CD4-positive, alpha-beta memory T cell (primary cell): ENCODE measurements at places on chromosomes 12 and 14.

DNA sequence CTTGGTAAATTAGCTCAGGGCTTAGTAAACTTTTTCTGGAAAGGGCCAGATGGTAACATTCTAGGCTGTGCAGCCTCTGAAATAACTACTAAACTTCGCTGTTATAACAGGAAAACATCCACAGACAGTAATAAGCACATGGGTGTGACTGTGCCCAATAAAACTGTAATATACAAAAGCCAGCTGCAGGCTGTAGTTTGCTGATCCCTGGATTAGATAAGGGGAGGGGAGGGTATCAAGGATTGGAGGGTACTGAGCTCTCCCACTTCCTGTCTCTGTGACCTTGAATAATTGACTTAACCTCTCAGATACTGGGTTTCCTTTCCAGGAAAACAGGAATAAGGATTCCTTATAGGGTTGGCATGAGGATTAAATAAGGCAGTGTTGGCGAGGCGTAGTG, 81.2 kb downstream of the CCDC60 start:
- DNase-seq: no peak

- no peak for DNase-seq
Observed at GRCh38 chr12:26198742-26199141, 3.4 kb downstream of the SSPN start.

DNA sequence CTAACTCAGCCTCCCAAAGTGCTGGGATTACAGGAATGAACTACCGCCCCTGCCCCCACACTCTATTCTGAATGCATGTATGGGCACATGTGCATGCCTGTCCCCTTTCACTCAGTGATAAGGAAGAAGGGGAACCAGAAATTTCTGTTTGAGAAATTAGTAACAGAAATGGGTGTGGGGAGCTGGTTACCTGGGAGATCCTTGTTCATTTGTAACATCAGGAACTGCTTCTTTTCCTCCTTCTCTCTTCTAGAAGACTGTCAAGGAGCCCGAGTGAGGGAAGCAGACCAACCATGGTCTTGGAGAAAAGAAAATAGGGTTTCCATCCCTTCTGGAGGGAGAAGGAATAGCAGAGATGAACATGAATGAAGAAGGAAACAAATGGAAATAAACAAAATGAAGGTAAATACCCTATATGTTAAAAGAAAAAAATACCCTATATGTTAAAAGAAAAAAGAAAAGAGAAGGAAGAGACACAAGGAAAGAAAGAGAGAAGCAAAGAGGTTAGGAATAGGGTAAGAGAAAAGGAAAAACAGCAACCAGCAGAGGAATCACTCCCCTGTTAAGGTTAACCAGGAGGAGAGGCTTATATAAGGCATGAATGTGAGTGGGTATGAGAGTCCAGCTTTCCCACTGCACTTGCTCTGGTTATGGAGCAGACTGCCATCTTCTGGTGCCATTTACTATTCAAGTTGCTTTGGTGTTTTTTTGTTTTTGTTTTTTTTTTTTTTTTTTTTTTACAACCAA, 3.3 kb downstream of the PPP1R3E start:
- DNase-seq: peak; percentile 22

DNA sequence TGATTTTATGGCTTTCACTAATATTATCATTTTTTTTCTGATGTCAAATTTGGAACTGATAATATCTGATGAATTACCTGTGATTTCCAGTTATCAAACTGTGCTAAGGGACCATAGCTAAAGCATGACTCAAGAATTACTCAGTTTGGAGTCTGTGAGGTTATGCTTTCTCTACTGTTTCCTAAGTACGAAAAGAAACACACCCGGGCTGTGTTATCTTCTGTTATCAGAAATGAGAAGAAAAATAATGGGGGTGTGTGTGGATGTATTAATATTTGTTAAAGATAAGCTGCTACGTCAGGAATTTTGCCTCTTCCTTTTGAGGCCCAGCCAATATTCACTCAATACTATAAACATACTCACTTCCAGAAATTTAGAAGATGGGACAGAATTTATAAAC, 1401.9 kb upstream of the FLRT2 start:
- no peak for DNase-seq
